ENCODE measurements at places on chromosomes 6 and 20.

DNA sequence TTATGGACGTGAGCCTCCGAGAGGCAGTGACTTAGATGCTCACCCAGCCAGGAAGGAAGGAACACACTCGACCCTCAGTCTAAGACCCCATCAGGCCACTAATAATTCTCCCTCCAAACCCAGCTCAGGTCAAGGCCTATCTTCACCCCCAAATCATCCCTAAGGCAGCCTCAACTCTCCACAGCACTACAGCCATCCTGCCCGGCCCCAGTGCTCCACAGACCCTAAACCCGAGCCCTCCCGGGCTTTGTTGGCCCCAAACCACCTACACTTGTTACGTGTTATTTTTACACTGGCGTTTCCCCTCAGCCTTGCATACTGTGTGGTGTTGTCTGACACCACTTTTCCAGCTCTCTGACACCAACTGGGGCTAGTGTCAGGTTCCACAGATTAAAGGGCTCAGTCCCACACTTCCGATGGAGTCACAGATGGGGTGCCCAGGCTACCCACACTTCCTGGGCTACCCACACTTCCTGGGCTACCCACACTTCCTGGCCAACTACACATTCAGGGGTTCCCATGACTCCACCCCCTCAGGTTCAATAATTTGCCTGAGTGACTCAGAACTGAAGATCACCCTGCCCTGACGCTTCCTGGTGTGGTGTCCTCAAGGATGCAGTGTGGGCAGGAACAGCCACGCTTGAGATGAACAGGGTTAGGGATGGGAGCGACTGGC is 25.3 kb downstream of the RBCK1 start:
- no peak for DNase-seq

DNA sequence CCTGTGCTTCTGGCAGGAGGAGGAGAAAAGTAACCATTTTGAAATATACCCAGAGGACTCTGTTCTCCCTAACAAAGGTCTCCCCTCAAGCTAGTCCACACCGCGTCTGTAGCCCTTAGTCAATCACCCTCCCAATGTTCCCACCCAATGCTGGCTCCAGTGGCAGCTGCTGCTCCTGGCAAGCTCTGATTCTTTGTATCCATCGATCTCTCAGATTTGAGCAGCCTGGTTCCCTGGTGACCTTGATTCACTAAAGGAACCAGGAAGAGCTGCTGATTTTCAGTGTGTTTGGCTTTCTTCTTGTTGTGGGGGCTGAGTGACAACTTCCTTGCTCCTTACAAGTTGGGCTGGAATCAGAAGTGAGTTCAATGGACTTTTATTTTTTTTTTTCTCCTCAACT is 68.5 kb downstream of the FOXC1 start:
- no peak for DNase-seq

DNA sequence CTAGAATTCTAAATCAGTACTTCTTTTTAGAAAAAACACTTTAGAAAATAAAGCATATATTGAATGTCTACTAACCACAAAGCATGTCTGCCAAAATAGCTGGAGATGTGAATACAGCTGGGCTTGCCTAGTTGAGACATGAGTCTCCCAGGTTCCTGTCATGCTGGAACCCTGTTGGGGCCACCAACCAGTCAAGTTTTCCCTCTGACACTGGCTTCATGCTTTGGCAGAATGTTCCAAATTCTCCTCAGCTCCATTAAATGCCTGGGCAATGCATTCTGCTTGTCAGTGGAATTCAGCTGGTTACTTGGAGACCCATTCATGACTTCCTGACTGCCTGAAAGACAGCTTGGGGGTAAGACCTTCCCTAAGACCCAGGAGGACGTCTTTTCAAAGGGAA is 87.2 kb downstream of the PRND start:
- DNase-seq = no peak

- no peak for DNase-seq
These were observed 15.6 kb upstream of the MATN4 start for GRCh38 chr20:45323731-45324130.

- no peak for DNase-seq
These were observed 108.0 kb downstream of the PPP1R14C start for GRCh38 chr6:150250826-150251225.

- DNase-seq = no peak
These were observed 130.9 kb downstream of the PRKN start for GRCh38 chr6:162596676-162597075.

- no peak for DNase-seq
These were observed 16.3 kb downstream of the ZNF76 start for GRCh38 chr6:35275744-35276260.

DNA sequence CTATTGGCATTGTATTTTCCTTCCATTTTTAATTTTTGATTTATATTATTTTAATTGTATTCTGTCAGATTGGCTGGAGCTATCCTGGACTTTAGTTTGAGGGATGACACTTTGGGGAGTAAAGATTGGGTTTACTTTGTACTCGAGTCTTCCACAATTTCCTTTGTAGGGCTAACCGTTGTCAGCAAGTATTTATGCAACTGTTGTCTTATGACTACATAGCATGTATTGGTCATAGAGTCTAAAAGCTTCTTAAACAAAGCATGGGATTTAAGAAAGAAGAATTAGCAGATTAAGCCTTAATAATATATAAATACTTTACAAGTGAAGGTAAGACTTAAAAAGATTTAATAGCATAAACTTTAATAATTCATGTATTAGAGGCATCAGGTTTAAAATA is 19.6 kb downstream of the FARS2 start:
- DNase-seq = no peak
